ENCODE measurements at places on chromosomes 12 and 14. TPM values are rescaled to one million over a fixed set of nuclear protein-coding genes. Genes with fewer than 3 reads are reported as not detected.
A peak's percentile ranks its signal among the peaks of the same experiment; 100 is the strongest.

Gene STAC3
- total RNA-seq = not detected

DNA sequence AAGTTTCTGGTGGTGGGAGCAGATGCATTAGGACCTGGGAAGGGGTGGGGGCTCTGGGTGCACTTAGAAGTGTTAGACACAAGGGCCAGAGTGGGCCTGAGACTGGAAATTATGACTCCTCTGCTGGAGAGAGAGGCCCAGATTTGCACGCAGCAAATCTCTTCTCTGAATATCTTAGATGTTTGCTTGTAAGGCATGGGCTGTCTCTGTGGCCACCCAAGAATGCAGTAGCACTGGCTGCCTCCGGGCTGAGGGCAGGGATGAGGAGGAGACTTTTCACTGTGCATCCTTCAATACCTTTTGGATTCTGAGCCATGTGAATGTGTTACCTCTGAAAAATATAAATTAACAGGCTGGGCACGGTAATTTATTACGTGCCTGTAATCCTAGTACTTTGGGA is 14.0 kb upstream of the RABGGTA start:
- no peak for DNase-seq

Gene MSI1
- 0.85 TPM for total RNA-seq

DNA sequence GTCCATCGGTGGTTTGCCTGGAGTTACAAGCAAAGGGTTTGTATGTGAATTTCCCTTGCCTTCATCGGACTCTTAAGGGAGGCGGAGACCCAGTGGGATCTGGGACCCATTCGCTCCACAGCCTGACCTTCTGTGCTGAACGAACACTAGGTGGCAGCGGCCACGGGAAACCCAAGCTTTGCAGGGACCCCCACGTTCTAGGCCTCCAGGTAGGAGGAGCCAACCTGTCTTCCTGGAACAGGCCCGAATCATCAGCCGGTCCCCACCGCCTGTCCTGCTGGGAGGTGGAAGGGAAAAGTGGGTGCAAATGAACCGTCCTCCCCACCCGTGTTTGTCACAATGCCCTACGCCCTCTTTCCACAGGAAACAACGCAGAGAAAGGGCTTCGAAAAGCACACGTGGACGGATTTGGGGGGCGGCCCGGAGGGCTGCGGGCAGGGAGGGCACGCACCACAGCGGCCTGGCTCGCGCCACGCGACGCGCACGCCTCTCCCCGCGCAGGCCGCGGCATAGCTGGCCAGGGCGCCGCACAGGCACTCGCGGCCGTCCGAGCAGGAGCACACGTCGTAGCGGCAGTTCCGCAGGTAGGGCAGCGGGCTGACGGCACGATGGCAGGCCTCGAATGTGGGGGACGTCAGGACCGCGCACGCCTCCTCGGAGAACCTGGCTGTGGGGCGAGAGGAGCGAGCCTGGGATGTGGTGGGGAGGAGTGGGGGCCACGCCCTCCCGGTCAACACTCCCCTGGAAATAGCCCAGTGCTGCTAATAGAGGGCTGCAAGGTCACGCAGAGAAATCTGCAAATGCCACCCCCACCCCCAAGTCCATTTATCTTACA is 67.8 kb downstream of the VWF start:
- DNase-seq = peak; percentile 33

- DNase-seq = no peak
These were observed 271.4 kb downstream of the BTG1 start for GRCh38 chr12:91874086-91874865.

Gene AP5M1
- total RNA-seq = 24.9 TPM

DNA sequence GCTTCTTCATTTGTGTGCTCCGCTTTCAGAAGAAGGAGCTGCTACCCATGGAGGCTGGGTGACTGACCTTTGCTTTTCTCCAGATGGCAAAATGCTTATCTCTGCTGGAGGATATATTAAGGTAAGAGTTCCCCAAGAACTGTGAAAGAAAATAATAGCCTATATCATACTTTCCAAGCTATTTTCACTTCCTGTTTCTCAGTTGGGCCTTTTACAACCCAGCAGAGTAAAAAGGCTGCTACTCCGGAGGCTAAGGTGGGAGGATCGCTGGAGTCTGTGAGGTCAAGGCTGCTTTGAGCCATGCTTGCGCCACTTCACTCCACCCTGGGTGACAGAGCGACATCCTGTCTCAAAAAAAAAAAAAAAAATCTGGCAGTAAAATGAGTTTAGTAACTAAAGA is 82.1 kb downstream of the APAF1 start:
- DNase-seq = no peak

DNA sequence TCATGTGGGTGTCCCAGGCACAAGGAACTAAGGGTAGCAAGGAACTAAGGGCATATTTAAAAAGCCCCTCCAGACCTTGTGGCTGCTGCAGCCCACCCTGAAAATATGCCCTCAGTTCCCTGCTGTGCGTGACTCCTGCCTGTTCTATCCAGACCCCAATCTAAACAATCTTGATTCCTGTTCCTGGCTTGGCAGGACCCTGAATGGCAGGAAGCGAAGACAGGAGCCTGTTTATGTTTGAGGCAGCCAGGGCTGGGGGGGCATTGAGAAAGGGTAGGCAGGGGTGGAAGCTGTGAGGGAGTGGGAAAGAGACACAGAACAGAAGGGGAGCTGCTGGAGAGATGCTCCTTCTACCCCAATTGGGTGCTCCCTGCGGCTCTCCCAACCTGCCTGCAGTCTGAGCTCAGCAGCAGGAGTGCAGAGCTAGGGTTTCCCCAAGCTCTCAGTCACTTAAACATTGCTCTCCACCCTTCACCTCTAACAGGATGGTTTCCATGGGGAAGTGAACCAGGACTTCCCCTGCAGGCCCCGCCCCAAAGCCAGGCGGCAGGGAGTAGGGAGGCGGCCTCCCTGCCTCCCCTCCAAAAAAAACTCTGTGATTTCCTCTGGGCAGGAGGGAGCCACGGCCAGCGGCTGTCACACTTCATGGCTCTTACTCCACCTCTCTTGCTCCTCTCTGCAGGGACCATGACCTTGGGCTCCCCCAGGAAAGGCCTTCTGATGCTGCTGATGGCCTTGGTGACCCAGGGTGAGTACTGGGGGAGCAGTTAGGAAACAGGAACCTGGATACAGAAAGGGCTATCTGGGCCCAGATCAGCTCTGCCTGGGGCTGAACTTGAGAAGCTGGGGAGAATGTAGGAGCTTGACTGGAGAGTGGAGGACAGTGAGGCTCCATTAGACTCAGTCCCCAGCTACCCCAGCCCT is 4.7 kb downstream of the ACVRL1 start:
- no peak for DNase-seq

Gene SOCS4
- 15.7 TPM for total RNA-seq

Gene IL26
- total RNA-seq = not detected

GRCh38 chr12:102896067-102896466 is 21.0 kb downstream of the PAH start:
- peak; percentile 64 for DNase-seq

GRCh38 chr14:91009501-91010152 is 50.8 kb downstream of the RPS6KA5 start:
- DNase-seq = no peak

Gene AQP6
- total RNA-seq = not detected

Gene CACNA1C
- total RNA-seq = 0.05 TPM

- DNase-seq = no peak
These were observed 172.2 kb downstream of the NPAS3 start for GRCh38 chr14:33110737-33111443.

DNA sequence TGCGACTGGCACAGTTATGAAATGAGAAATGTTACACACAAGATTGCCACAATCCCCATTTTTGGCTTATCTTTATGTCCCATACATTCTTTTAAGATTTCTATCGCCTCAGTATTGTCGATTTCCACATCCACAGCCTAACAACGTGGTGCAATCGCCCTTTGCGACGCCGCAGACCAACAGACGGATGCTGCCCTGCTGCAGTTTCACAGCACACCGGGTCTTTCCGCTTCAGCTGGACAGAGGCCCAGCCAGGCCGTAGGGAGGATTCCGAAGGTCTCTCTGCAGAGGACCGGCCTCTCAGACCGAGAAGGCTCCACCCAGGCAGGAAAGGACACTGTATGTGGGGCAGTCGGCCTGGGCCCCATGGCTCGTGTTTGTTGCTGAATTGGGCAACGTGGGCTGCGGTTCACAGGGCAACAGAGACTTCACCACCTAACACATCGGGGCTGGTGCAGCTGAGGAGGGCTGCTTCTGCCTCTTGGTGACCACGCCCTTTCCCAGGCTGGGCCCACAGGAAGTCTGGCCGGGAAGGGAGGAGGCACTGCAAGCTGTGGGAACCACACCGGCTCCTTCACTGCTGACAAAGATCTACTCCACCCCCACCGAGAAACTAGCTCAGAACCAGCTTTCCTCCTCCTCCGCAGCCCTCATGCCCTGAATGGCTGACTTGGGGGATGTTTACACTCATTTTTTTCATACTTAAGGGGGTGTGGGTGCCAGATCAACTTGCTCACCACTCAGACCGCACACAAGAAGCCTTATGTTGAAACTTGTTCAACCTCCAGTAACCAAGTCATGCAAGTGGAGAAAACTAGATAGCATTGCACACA is 32.9 kb upstream of the MDM1 start:
- DNase-seq = peak; percentile 89

DNA sequence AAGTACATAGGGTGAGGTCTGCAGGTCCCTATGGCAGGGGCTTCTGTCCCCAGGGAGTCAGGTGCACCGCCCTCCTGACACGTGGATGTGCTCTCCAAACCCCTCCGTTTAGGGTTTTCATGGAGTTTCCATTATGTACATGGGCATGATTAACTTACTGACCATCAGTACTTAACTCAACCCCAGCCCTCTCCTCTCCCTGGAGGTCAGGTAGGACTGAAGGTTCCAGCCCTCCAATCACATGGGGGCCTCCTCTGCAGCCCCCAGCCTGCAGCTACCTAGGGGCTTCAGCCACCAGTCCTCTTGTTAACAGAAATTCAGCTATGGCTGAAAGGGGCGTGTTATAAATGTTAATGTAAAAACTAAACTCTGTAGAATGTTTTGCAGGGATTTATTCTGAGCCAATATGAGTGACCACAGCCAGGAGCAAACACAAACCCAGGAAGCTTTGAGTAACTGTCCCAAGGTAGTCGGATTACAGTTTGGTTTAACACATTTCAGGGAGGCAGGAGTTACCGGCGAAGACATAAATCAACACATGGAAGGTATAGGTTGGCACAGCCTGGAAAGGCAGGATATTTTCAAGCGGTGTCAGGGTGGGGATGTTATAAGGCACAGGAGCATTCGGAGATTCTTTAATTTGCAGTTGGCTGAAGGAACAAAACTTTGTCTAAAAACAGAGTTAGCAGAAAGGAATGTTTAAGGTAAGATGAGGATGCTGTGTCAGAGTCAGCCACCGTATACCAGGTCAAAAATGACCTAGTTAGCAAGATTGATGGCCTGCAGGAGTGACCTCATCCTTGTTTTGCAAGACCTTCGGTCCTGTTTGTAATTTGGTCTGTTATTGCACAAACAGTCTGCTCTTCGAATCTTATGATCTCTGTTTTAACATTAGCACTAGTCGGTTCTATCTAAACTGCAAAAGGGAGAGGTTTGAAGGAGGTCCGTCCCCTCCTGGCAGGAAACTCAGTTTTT is 75.2 kb downstream of the TNFAIP2 start:
- DNase-seq = no peak

DNA sequence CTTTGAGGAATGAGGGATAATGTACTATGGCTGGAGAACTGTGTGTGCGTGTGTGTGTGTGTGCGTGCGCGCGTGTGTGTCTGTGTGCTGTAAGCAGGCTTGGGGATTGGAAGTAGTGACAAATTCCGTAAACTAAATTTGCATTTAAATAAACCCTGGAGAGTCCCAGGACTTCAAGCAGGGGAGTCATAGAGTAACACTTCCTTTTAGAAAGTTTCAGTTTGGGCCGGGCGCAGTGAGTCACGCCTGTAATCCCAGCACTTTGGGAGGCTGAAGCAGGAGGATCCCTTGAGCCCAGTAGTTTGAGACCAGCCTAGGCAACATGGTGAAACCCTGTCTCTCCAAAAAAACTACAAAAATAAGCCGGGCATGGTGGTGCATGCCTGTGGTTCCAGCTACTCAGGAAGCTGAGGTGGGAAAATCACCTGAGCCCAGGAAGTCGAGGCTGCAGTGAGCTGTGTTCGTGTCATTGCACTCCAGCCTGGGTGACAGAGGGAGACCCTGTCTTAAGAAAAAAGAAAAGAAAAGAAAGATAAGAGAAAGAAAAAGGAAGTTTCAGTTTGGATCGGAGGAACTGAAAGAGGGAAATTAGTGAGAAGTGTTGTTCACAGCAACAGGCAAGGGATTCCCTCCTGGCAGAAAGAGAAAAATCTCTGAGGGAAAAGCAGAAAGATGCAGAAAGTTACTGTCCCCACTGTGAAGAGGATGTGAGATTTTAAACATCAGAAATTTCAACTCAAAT is 222.7 kb upstream of the SOX5 start:
- DNase-seq = no peak

DNA sequence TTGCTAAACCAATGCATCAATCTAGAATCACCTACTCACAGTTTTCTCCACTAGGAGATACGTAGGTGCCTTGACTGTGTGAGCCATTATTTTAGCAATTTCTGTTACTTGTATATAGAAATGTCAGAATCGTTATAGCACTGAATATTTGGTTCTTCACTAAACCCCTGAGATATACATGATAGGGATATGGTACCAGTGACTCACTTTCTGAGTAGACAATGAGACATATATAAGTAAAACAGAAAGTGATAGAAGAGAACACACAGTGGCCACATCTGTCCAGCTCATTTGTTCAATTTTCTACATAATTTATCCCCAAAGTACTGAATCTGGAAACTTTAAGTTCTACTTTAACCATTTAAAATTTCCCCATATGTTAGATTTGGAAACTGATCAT is 1505.5 kb upstream of the TMEM132C start:
- no peak for DNase-seq
